ENCODE measurements at places on chromosomes 13 and 19.

DNA sequence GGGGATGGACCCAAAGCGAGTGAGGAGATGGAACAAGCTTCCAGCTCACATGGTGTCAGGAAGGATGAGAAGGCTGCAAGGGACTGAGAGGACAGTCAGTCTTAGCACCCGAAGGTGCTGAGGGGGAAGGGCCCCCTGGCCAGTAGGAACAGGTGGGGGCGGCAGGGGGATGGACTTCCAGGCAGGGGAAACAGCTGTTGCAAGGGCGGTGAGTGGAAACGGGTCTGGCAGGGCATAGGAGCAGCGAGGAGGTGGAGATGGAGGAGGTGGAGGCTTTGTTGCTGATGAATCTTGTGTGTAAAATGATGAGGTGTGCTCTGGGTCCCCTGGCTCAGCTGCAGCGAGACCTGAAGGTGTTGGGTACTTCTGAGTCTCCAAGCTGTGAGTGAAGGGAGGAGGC lies 1.2 kb downstream of the MAP1S start:
- no peak for DNase-seq

DNA sequence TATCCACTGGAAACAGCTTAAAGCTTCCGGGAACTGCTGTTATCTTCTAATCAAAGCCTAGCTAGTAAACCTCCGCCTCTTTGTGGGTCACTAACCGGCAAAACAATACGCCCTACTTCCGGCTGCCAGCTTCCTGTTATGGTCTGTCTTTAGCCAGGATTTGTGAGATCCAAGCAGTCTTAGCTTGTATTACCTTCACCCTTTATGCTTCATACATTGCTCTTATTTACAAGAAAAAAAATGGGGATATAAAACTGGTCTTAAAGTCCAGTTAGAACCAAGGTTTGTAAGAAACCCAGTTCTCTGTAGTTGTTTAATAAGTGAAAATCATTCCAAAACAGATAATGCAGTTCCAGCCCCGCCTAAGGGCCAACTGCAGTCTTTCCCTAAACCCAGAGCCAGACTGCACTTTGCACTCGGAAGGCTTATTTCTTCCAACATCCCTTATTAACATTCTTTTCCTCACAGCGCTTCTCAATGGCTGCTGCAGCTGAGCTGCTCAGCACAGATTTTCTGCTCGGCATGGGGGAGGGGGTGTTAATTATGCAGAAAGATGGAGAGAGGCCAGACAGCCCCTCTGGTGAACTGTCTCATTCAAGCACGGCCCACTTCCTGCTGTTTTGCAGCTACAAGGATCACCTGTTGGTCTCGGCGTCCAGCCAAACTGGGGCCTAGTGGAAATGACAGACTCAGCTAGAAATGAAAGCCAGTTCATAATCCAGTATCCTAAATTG lies 368.4 kb downstream of the KLF12 start:
- no peak for DNase-seq

GRCh38 chr19:33047422-33047821 lies 17.3 kb downstream of the RHPN2 start:
- no peak for DNase-seq

DNA sequence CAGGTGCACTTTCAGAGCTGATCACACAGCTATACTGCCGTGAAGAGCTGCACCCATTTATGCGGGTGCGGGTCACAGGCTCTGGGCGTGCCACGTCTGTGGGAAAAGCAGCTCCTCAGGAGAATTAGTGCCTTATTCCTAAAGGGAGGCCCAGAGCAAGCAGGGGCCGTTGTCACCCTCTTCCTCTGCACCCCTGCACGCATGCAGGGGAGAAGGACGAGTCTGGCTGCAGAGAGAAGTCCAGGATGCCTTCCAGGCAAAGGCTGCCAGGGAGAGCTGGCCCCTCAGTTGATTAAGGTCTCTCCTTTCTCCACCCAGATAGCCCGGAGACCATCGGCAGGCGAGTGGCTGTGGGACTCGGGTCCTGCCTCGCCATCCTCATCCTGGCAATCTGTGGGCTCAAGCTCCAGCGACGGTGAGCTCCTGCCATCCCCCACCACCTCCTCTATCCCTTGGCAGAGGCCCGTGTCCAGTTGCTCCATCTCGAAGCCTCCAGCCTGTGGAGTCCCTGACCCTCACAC lies 3.1 kb upstream of the FFAR1 start:
- DNase-seq: no peak

DNA sequence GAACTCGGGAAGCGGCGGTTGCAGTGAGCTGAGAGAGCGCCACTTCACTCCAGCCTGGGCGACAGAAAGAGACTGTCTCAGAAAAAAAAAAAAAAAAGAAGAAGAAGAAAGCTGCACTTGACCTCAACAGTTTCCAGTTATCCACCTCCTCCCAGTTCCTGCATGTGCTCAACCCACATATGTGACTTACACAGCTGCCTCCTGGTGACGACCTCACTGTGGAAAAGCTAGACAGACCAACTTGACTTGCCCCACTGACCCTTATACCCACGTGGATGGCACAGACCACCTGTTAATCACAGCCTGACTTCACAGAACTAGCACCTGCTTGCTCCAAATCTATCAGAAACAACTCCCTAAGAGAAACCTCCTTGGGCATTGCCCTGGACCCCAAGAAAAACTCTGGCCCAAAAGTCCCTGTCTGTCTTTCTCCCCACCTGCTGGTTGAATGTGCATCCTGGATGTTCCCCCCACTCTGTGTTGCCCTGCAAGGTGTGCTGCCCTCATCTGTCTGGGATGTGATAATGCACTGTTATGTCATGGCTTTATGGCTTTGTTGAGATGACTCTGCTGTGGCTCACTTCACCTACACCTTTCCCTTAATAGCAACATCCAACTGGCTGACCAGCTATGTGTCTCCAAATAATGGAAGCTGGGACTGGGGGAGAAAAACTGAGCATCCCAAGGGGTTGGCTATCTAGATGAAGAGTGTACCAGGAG lies 2.8 kb downstream of the ZNF20 start:
- no peak for DNase-seq

- no peak for DNase-seq
These were observed 540 bp upstream of the USE1 start for GRCh38 chr19:17214508-17215126.

DNA sequence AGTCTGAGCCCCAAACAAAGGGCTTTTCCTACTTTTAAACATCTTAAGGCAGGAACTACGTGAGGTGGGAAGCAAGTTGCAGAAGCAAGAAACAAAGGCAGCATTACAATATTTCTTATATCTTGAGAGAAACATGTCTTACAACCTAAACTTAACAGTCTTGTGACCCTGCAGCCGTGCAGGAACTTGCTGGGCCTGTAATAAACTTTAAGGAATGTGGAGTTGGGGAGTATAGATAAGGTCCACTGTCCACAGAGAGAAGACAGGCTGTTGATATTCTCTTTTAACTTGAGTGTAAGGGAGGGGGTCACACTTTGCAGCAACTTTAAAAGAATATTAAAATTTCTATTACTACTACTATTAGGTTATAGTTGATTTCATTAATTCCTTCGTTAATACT lies 214.6 kb upstream of the HTR2A start:
- no peak for DNase-seq

GRCh38 chr19:7722231-7722651 lies 9.7 kb downstream of the CLEC4G start:
- no peak for DNase-seq

DNA sequence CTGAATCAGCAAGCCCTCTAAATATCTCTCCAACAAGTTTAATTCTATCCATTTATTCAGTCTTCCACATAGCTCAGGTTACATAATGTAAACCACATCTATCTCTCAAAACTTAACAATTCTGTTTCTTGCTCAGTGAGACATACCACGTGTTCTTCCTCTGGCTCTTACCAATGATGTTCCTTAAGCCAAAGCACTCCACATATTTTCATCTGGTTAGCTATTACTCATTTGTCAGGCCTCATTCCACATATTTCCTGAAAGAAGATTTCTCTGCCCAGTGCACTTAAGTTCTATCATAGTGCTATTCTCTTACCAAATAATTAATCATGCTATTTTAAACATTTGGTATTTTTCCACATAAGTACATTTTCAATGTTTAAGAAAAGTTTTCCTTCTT lies 403.3 kb upstream of the ATXN8OS start:
- DNase-seq: no peak

DNA sequence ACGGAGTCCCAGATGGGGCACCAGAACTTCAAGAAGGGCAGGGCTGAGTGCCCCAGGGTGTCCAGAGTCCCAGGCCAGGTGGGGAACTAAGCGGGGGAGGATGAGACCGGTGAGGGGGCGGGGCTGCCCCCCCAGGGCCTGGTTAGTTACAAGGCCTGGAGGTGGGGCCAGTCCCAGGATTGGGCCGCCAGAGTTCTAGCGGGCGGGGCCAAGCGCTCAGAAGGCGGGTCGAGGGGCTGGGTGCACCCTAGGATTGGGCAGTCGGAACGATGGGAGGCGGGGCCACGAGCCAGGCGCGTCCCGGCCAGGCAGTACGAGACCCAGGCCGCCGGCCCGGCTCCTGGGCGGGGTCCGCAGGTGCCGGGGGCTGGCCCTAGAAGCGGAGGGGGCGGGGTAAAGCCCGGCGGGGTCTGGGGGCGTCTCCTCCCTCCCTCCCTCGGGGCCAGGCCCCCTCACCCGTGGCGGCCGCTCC lies 571 bp downstream of the ZNF653 start:
- peak; percentile 68 for DNase-seq

DNA sequence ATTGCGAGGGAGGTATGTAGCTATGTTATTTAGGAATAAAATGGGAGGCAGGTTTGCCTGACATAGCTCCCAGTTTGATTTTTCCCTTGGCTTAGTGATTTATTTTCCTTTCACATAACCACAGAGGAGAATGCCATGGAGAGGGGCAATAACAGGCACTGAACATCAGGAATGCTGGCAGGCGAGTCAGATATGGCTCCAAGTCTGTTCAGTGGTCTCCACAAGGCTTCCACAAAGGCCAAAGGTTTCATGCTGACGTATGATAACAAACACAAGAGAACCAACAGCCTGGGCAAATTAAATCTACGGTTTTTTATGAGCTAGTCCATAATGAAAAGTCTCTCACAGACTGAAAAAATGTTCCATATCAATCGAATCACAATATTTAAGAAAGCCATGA lies 66.7 kb downstream of the SUCLA2 start:
- no peak for DNase-seq

- no peak for DNase-seq
These were observed 543.3 kb upstream of the SPRY2 start for GRCh38 chr13:80884056-80884785.

DNA sequence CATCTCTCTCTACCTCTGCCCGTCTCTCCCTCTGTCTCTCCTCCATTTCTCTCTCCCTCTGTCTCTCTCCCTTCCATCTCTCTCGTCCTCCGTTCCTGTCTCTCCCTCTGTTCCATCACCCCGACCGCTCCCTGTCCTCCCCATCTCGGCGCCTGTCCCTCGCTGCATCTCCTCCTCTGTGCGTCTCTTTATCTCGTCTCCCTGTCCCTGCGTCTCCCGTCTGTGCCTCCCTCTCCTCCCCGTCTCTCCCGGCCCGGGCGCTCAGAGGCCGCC lies 4.6 kb downstream of the GRIN2D start:
- DNase-seq: no peak

DNA sequence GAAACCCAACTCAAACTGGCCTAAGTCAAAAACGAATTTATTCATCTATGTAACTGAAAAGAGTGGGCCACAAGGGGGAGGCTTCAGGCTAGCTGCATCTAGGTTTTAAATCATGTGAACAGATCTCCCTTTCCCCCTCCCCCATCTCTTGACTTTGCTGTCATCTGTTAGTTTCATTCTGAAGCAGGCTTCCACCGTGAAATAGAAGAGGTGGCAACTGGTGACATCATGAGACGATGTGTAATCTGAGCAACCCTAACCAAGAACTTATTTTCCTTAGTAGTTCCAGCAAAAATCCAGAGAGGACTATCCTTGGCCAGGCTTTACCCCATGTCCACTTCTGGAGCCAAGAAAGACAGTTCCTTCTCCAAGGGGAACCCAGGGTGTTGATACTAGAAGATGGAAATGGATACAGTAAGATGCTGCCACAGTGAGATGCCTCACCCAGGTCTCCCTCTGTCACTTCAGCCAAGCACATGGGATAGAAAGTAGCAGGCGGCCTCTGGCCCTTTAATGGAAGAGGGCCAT lies 9.4 kb downstream of the SAMD4B start:
- DNase-seq: no peak

DNA sequence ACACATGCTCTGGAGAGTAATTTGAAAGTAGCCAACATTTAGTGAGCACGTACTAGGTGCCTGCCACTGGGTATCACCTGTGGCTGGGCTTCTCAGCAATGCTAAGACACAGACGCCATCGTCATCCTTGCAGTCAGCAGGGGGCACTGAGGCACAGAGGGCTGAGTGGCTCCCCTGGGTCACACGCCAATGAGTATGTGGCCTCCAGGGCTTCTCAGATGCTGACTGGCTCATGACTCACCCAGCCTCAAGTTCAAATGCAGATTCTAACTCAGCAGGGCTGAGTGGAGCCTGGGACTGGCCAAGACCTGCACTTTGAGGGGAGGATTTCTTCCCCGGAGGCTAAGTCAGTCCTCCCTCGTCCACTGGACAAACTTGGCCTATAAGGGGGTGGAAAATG lies 115.1 kb upstream of the CACNA1A start:
- DNase-seq: peak; percentile 82

GRCh38 chr19:17718947-17719711 lies at the start of gene MAP1S:
MAP1S (plus strand) TSS chr19:17719480; CDS start chr19:17719503, 23 bp downstream.
- no peak for DNase-seq

DNA sequence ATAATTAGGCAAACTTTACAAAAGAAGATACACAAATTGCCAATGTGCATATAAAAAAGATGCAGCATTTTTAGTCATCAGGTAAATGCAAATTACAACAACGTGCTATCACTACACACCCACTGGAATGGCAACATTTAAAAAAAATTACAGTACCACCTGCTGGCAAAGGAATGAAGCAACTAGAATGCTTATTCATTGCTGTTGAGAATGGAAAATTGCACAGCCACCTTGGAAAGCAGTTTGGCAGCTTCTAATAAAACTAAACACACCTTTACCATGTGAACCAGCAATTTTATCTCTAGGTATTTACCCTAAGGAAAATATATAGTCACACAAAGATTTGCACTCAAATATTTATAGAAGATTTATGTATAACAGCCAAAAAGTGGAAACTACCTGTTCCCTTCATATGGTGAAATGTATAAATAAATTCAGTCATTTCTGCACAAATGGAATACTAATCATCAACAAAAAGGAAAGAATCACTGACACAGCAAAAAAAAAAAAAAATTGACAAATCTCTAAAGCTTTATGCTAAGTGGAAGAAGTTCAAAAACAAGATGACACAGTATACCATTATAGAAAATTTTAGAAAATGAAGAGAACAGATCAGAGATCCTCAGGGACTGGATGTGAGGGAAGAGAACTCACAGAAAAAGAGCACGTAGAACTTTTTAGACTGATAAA lies 30.3 kb downstream of the OXGR1 start:
- no peak for DNase-seq

GRCh38 chr13:42880056-42880605 lies 98.7 kb downstream of the FAM216B start:
- no peak for DNase-seq

DNA sequence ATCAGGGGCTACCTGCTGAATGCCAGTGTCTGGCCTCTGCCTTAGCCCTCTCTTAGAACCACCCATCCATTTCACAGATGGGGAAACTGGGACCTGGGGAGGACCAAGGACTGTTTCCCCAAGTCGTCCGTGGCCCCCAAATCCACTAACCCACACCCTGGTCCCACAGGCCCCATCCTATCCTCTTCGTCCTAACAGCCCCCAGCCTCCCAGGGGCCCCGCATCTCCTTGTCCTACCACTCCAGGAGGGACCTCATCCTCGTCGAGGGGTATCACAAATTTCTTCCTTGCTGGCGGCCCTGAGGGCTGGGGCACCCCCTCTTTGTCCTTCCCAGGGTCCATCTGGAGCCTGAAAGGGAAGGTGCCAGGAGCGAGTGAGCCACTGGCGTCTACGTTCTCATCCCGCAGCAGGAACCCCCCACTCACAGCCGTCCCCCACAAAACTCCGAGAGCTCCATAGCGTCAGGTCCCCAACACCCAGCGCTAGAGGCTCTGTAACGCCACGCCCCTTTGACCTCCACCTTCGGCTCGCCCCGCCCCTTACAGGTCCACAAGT lies 606 bp downstream of the ERCC1 start:
- DNase-seq: no peak

All from BJ (cell line).